Right renal pelvis (tissue), 4 donors: ENCODE measurements at places on chromosomes 1 and 21. TPM values are rescaled to one million over a fixed set of nuclear protein-coding genes. Genes with fewer than 3 reads are reported as not detected.

The CHAF1B gene
- 7.8 TPM for polyA plus RNA-seq

The C1orf87 gene
- 0.22 TPM for polyA plus RNA-seq

The LEMD1 gene
- 3.2 TPM for polyA plus RNA-seq

The CYP4B1 gene
- polyA plus RNA-seq, result 1.7 TPM

The ERICH3 gene
- 0.45 TPM for polyA plus RNA-seq

The PRAMEF33 gene
- polyA plus RNA-seq, result not detected

The NBL1 gene
- 22.1 TPM for polyA plus RNA-seq

The HSD3B2 gene
- polyA plus RNA-seq, result 1.8 TPM

The OR2L13 gene
- 0.03 TPM for polyA plus RNA-seq

The FMO2 gene
- polyA plus RNA-seq, result 1.8 TPM

The TMEM125 gene
- 16.6 TPM for polyA plus RNA-seq
